GM12892 (cell line): ENCODE measurements at places on chromosomes 7 and 10.

GRCh38 chr10:119653209-119653608 is 2.0 kb downstream of the BAG3 start:
- no peak for DNase-seq

DNA sequence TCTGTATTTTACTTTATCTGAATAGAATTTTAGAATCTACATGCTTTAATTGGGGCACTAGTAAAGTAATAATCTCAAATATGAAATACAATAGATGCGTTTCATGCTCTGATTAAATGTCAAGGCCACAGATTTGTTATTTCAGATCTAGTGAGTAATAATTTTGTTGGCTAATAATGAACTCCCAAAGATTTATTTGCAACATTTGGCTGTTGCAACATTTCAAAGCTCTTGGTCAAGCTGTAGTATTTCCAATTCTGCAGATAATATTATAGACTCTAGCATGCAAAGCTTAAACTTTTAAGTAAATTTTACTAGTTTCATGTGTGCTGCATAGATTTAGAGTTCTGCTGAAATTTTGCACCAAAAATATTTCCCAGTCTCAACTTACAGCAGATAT is 16.7 kb downstream of the LRRN3 start:
- DNase-seq = no peak

DNA sequence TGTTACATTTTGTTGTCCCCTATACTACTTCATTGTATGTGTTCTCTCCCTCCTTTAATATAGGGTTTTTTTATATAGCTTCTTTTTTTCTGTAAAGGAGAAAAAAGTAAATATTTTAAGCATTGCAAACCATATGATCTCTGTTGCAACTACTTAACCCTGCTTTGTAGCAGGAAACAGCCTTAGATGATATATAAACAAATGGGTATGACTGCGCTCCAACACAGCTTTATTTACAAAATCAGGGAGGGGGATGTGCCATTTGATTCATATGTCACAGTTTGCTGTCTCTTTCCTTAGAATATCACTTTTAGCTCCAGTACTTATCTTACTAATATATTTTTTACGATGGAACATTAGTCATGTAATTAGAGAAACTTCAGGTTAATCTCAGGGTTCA is 155.2 kb upstream of the GNAI1 start:
- DNase-seq = no peak

DNA sequence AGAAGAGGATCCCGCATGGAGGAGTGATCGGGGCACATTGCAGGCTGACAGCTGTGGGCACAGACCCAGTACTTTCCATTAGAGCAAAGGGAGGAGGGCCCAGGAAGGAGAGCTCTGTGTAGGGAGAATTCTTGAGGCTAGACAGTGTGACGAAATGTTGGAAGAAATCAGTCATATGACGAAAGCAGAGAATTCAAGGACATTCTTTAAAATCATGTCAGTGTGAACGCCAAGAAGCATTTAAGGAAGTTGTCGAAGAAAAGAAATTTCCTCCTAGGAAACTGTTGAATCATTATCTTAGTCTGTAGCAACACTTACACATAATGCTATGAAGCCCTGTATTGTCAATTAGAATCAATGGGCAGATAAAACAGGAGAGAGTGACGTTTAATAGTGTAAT is 191.3 kb upstream of the ADARB2 start:
- no peak for DNase-seq

GRCh38 chr7:68980011-68980410 is 618.3 kb upstream of the AUTS2 start:
- no peak for DNase-seq

- DNase-seq = no peak
Measured at GRCh38 chr7:101604331-101604933, 24.7 kb downstream of the MYL10 start.

GRCh38 chr7:22867003-22867402 is 44.4 kb upstream of the TOMM7 start:
- no peak for DNase-seq

DNA sequence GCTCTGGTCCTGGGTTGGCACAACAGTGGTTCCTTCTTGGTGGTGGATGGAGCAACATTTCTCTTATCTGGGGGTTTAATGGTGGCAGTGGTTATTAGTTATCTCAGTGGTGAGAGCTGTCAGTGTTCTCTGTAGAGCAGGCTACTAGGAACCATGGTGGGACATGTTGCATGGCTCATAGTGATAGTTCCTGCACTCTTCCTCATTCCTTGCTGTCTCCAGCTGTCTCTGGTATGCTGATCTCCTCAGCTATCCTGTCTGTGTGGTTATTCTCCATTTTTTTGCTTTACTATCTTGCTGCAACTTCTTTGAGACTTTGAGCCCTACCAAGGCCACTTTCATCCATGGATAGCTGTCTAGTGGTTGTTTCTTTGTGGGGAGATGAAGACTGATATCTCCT is 44.0 kb downstream of the CCDC7 start:
- DNase-seq = no peak

DNA sequence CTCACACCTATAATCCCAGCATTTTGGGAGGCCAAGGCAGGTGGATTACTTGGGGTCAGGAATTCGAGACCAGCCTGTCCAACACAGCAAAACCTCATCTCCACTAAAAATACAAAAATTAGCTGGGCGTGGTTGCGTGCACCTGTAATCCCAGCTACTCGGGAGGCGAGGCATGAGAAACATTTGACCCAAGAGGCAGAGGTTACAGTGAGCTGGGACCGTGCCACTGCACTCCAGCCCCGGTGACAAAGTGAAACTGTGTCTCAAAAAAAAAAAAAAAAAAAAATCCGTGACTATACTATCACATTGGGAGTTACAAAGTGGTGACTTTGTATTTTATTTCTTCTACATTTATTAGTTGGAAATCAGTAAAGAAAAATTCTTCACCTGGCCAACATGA is 101.2 kb downstream of the EPC1 start:
- no peak for DNase-seq

DNA sequence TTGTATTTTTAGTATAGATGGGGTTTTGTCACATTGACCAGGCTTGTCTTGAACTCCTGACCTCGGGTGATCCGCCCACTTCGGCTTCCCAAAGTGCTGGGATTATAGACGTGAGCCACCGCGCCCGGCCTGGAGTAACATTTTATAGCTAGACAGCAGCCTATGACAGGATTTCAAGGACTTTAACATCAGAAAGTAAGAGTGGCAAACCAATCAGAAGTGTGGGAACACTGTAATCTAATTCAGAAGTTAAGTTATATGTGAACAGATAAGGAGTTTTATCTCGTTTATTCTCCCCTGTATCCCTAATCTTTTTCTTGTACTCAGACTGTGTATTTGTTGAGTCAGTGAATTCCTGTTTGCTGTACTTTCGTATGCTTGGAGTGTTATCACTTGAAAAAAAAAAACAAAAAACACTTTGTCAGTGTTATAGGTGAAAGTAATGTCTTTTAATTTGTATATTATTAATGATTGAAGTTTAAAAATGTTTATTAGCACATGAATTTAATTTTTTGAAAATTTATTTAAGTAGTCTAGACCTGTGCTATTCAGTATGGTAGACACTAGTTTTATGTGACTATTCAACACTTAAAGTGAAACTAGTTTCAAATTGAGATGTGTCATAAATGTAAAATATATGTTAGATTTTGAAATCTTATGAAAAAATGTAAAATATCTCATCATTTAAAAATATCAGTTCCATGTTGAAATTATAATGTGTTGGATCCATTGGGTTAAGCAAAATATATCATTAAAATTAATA is 38.6 kb downstream of the RSBN1L start:
- no peak for DNase-seq

DNA sequence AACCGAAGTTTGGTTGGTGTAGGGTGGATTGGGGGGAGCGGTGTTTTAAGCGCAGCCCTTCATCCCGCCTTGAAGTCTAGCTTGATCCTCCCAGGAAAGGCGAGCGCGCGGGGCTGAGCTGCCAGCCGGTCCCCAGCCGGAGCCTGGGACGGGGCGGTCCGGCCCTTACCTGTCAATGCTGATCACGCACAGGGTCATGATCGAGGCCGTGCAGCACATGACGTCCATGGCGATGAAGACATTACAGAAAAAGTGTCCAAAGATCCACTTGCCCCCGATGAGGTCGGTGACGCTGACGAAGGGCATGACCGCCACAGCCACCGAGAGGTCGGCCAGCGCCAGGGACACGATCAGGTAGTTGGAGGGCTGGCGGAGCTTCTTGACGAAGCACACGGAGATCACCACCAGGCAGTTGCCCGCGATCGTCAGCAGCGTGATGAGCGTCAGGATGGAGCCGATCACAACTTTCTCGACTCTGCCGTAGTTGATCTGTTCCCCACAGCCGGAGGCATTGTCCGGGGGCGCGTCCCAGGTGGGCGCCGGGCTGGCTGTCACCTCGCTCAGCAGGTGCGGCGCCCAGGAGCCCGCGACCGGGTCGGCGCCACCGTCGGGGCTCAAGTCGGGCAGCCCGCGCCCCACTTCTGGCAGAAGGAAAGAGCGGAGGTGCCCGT is 740 bp downstream of the HTR7 start:
- DNase-seq = no peak

- no peak for DNase-seq
Measured at GRCh38 chr10:119737823-119738222, 12.0 kb downstream of the INPP5F start.

DNA sequence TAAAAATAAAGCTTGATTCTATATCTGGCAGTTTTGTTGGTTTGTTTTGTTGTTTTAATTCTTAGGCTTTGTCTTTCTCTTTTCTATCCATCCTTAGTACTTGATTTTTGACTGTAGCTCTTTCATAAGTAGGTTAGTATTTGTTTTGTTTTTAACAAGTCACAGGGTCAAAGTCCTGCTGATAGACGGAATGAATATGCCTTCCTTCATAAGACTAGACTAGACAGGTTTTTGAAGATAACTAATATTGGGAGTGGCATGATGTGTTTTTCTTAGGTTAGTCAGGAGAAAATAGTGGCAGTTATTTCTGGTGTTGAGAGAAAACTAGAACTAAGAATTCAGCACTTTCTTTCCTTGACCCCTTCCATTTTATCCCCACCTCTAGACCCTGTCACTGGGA is 50.4 kb downstream of the CASD1 start:
- DNase-seq = no peak

DNA sequence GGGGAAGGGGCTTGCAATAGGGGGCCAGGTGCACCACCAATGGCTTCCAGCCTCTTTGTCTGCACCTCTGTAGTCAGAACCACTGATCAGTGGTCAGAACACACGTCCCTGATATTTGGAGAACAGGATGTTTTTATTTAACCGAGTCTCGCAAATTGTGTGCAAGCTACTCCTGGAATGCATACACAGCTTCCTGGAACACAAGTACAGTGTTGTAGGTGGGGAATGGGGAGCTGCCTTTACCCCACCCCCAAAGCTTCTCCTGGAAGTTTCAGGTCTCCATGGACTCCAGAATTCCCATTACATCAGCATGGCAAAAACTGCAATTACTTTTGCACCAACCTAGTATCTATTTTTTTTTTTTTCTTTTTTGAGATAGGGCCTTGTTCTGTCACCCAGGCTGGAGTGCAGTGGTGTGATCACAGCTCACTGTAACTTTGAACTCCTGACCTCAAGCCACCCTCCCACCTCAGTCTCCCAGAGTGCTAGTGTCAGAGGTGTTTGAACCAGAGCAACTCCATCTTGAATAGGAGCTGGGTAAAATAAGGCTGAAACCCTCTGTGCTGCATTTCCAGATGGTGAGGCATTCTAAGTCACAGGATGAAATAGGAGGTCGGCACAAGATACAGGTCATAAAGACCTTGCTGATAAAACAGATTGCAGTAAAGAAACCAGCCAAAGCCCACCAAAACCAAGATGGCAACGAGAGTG is 374.0 kb downstream of the CALN1 start:
- DNase-seq = no peak

DNA sequence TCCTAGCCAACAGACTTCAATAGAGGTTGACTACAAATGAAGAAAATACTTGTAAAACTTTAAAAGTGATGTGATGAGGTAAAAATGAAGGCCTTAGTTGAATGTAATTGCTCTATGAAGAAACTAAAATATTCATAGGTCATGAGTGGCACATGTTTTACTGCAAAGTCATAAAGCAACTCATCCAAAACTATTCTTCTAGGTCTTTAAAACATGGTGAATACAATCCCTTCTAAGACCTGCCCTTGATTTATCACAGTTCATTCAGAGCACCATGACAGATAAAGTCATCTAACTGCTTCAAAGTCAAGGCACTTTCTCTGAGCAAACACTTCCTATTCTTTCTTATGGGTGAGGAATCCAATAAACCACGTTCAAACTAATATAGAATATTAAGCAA is 713.5 kb downstream of the SORCS1 start:
- no peak for DNase-seq

GRCh38 chr10:77428691-77429395 is 208.8 kb downstream of the KCNMA1 start:
- no peak for DNase-seq

- DNase-seq = no peak
Measured at GRCh38 chr10:112858986-112859651, 90.9 kb upstream of the TCF7L2 start.

GRCh38 chr10:81725851-81726250 is 149.1 kb upstream of the NRG3 start:
- DNase-seq = no peak

DNA sequence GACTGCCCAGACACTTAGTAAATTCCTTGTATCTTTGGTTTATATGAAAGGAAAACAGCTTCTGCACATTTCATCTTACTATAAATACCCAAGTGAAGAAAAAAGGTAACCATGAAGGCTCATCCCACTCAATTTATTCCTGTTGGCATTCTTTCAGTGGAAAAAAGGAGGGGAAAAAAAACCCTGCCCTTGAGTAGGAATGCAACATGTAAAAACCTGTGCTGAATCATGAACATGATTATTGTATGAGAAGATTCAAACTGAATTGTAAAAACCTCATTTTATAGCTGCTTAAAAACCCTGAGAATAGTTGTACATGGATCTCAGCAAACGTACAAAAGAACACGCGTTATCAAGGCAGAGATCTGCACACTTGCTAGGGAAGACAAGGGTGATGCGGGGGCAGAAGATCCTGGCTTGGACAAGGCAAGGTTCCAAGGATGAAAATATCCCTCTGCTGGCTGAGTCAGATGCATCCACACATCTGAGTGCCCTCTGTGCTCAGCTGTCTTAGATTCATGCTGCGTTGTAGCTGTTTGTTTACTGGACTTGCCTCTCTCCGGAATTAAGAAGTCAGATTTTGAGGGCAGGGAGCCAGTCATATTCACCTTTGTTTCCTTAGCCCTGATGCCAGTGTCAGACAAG is 658.2 kb downstream of the PARD3 start:
- DNase-seq = no peak

DNA sequence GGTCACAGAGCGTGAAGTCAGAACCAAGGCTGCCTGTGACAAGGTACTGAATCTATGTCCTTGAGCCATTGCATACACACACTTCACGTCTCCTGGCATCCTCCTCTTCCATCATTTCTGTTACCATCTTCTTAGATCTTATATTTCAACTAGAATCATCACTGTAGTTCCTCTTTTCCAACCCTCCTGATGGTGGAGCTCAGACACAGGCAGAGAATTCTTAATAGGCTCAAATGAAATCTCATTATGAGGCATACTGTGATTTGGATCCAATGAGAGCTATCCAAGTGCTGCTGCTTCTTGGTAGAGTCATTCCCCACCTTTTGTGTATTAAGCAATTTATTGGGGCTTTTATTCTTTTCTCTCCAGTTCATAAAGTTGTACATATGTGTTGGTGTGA is 113.2 kb downstream of the CALCR start:
- no peak for DNase-seq

- DNase-seq = no peak
Measured at GRCh38 chr10:64286533-64286932, 765.3 kb downstream of the REEP3 start.

GRCh38 chr10:125015356-125015944 is 73.5 kb downstream of the ZRANB1 start:
- DNase-seq = no peak
